NCI-H1930 (cell line): ENCODE measurements at places on chromosomes 2 and 18.

DNA sequence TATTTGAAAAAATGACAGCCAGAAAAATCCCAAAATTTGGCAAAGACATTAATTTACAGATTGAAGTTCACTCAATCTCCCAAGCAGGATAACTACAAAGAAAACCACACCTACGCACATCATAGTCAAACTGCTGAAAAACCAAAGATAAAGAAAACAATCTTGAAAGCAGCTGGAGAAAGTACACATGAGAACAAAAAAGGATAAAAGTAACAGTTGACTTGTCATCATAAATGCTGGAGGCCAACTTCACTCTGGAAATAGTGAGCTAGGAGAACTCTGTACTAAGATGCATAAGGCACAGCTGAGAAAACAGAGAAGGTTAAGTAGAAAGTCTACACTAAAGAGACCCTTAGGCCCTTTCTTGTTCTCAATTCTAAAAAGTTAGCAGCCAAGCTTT is 73.1 kb downstream of the TLK1 start:
- DNase-seq = no peak

GRCh38 chr2:85531589-85531988 is 7.4 kb upstream of the MAT2A start:
- DNase-seq = no peak

- DNase-seq = no peak
These were observed 9.0 kb downstream of the CAPN10 start for GRCh38 chr2:240595381-240596079.

GRCh38 chr18:12904012-12904516 is 20.0 kb upstream of the PTPN2 start:
- no peak for DNase-seq

DNA sequence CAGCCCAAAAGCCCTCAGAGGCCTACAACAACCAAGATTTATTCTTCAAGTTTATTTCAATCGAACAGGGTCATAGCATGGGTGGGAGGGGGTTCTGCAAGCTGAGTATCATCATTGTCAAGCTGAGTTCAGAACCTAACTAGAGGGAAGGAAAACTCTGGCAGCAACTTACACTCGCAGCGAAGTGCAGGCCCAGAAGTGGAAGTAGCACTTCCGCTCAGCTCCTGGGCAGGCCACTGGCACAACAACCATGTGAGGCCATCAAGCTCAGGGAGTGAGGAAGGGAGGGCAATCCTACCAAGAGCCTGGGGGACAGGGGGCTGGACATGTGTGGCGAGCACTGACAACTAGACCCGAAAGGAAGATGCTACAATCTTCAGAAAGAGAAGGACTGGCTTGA is 4.8 kb downstream of the UXS1 start:
- DNase-seq = no peak

GRCh38 chr2:191859681-191860080 is 12.8 kb upstream of the CAVIN2 start:
- no peak for DNase-seq

DNA sequence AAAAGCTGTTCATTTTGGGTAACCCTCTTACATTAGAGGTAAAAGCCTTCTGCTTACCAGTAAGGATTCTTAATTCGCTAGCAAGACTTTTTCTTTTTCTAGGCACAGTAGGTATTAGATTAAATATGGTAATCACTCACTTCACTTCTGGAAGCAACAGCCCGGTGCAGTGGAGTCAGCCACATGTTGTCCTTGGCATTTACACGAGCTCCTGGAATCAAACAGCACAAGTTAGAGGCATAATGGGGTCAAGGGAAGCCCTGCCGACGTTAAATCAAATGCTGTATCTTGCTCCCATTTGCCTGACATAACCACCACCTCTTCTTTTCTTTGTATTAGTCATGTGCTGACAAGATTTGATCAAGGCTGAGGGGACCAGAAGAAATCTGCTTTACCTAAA is 174.1 kb downstream of the ANKRD44 start:
- no peak for DNase-seq

DNA sequence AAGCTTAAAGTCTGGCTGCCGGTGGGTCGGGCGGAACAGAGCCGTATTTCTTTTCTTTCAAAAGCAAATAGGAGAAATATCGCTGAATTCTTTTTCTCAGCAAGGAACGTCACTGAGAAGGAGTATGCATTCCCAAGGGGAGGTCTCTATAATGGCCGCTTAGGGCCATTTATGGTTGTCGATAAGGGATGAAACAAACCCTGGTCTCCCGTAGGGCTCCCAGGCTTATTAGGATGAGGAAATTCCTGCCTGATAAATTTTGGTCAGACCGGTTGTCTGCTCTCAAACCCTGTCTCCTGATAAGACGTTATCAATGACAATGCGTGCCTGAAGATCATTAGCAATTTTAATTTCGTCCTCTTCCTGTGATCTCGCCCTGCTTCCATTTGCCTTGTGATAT is 227.7 kb upstream of the ZEB2 start:
- DNase-seq = no peak

DNA sequence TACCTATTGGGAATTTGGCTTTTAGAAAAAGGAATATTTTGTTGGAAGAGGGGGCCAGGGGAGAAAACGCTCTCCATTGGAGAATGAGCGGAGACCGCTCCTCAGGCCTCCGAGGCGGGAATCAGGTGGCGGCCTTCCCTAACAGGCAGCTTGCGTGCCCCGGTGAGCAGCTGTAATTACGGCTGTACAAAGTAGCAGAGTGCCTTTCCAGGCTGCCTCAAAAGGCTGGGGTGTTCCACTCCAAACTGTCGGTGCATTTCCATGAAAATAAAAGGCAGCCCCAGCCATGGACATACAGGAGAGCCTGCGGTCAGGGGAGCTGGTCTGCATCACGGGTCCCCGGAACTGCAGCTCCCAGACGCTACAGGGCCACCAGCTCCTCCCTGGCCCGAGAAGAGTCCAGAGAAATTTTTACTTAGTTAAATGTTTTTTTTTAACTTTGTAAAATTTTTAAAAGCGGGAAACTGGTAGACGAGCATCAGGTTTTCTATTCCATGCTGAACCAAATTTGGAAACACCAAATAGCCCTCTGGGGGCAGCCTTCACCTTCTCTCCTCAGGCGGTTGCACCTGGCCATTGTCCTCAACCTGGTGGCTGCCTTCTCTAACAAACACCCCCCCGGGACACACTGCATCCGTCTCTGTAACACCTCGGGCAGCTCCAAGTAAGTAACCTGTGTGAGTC is 209.3 kb upstream of the SALL3 start:
- no peak for DNase-seq

- DNase-seq = peak; percentile 89
These were observed 54.7 kb downstream of the DTNB start for GRCh38 chr2:25618676-25619075.

DNA sequence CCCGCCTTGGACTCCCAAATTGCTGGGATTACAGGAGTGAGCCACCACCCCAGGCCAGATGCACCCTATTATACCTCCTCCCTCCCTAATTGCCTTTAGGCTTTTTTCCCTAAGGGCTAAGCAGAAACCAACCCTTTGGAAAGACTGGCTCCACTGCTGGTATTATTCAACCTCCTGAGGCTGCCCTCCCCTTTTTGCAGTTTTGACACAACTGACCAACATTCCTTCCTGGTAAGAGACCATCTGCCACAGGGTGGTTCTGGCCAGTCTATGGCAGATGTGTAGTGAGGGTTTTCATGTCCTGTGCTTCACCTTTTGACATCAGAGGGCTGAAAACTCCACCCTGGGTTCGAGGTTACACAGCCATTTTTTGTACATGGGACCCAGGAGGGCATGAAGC is 1785.3 kb upstream of the CELF4 start:
- DNase-seq = no peak

DNA sequence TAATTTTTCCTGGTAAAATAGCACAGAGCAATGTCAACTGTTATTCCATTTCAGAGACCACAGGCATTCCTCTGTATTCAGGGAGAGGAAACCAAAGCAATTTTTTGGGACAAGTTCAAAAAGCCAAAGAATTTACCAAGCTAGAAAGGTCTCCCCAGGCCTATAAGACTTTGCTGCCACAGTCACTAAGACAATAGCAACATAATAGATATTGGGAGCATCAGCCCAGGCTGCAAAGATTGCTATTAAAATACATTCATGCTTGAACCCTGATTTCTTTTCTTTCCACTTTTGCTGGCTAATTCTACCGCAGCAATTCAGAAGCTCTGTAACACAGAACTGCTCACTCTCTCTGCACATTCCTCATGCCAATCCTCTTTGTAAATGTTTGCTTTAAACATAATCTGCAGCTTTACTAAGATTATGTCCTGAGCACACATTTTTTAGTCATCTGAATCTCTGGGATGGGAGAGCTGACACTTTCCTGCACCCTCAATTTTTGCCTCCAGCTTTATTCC is 76.3 kb downstream of the CLHC1 start:
- DNase-seq = no peak

DNA sequence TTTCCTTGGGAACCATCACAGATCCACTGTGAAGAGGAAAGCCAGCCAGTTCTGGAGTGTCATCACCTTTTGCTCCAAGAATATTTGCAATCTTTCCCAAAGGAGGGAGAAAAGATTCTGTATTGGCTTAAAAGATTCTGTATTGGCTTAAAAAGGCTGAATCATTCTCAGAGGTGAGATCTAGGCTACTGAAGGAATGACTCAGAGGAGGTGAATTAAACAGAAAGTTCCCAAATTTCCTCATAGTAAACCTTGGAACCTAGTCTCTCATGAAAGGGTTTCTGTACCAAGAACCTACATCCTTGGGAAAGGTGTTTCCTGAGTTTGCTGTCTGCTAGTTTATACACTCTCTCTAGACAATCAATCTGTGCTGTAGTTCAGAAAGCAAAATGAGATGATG is 34.1 kb upstream of the GRB14 start:
- no peak for DNase-seq

DNA sequence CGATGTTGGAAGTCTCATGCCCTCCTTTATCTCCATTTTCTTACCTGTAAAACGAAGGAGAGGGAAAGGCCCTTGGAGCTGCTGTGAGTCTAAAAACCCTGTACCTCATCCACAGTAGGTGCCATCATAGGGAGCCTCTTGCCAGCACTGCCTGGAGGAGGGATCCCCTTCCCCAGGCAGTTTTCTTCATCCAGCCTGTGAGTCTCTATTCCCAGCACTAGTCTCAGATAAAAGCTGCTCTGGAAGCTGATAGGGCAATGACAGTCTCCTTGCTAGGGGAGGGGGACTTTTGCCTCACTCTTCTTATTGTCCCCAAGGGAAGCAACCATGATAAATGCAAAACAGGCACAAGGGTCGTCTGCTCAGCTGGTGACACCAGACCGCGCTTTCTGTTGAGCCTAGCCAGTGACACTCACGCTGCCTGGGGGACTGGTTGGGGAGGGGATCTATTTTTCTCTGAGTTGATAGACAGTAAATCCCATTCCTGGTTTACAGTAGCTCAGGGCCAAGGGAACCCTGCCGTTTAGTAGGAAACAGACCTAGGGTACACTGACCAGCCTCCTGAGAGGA is 139.5 kb upstream of the NABP1 start:
- no peak for DNase-seq

- no peak for DNase-seq
These were observed 289.6 kb downstream of the SOCS6 start for GRCh38 chr18:70578480-70578879.

DNA sequence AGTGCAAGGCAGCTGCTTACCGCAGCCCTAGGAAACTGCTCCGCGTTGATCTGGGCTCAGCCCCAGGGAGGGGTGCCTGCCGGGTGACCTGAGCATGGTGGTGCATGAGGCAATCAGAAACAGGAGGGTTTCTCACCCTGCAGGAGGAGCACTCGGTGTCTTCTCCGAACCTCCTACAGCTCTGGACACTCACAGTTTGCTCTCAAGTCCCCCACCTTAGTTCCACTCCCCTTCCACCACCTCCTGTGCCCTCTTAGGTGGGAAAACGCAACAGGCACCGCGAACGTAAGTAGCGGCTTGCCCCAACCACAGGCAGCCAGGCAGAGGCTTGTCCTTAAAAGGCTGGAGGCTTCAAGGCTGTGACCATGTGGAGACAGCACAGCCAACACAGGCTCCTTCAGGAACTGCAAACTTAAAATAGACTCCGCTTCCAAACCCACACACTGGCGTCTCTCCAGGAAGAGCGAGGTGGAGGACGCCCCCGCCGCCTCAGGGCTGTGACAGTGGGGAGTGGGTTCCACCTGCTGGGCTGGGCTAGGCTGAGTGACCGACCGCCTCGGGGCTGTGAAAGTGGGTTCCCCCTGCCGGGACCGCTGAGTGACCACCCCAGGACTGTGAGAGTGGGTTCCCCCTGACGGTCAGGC is 71.6 kb downstream of the NDUFA10 start:
- DNase-seq = no peak

- no peak for DNase-seq
These were observed 1.3 kb upstream of the PNO1 start for GRCh38 chr2:68156419-68156818.

DNA sequence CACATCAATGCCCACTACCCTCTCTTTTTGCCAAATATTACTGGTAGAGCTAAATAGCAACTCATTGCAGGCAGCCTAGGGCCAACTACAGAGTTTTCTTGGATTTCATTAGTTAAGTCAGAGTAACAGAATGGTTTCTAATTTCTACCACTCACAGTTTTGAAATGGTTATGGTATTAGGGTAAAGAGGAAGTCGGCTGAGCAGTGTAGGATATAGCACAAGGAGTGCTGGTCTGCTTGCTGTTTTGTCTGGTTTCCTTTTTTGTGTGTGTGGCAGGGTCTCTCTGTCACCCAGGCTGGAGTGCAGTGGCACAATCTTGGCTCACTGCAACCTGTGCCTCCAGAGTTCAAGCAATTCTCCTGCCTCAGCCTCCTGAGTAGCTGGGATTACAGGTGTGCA is 289.2 kb upstream of the CCDC68 start:
- DNase-seq = no peak

DNA sequence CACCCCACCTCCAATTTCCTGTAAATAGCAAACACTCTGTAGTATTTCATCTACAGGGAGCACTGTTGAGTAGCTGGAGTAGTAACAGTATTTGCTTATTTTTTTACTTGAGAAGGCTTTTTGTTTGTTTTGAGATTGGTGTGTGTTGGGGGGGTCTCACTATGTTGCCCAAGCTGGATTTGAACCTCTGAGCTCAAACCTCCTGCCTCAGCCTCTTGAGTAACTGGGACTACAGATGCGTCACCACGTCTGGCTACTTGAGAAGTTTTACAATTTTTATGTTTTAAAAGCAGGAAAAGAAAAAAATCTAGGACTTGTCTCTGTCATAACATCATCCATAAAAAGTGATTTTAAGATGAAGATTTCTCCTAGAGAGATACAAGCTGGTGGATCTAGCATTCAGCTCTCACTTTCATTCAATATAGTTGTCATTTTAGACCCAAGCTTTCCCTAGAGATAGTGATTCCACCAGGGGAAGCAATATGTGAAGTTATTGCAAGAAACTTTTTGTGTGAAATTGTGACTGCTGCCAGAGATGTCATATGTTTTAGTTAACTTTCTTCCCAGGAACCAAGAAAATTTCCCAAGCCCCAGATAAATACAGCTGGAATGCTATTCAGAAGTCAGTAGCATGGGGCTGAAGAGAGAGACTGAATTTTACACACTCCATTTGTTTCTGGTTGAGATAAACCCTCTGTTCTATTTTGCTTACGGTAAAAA is 60.2 kb upstream of the MAP4K3 start:
- DNase-seq = no peak

GRCh38 chr18:50706651-50707050 is 113.2 kb downstream of the MRO start:
- no peak for DNase-seq

- DNase-seq = no peak
These were observed 220.8 kb downstream of the SH3RF3 start for GRCh38 chr2:109349503-109350465.
